ENCODE measurements at places on chromosomes 2 and 18.

DNA sequence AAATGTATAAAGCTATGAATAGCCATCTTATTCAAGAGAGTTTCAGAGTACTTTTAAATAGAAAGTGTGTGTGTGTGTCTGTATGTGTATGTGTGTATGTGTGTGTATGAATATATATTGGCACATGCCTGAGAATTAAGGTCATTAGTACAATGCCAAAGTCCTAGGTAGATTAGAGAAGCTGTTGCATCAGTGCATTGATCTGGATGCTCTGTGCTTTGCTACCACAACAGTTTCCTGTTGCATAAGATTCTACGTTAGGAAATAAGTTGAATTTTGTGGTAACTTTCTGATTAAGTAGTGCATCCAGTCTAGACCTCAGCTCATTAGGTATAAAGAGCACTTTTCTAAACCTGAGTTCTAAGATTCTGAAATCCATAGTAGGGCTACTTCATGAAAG is 1102.8 kb upstream of the KLHL29 start:
- H3K36me3 ChIP-seq = no peaks in the 10 kb centered on the region
- no peak overlapping the region for H3K4me3 ChIP-seq
- no peak overlapping the region for H3K27ac ChIP-seq
- H3K4me1 ChIP-seq = no peaks in the 10 kb centered on the region

DNA sequence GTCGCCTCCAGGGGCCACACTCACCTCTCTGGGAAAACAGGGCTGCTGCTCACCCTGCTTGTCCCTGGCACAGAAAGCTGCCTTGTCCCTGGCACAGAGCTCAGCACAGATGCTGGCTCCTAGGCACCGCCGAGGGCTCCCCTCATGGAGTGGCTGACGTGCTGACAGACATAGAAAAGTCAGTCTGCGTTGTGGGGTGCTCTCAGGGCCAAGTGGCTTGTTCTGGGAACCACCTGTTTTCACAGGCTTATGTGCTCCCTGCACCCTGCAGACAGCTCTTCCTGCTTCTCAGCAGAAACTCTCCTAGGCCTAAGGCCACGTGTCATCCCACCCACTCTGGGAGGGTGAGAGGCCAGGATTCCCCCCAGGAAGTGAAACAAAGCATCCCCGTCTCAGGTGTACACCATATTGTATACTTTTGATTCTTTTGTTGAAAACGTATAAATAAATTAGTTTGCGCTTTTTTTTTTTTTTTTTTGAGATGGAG is 84.7 kb upstream of the TMEM200C start:
- H3K27me3 ChIP-seq = no peaks in the 10 kb centered on the region
- H3K36me3 ChIP-seq = no peaks in the 10 kb centered on the region
- DNase-seq = no peak
- no peak overlapping the region for H3K4me3 ChIP-seq

DNA sequence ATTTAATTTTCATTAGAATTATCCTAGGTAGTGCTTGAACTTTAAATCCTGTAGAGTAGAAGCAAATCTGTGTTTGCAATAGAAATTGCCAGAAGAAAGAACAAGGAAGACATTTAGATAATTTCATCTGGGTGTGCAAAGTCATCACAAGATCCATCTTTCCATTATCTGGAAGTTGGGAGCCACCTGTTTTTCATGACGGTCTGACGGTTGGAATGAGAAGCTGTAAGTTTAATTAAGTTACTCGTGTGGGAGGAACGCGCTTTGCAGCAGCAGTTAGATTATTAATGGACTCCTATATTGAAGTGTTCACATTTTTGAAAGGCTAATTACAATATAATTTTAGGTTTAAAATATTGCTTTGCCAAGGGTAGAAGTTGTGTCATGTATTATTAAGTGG is 69.9 kb upstream of the PARD3B start:
- no peaks in the 10 kb centered on the region for H3K4me1 ChIP-seq
- H3K4me3 ChIP-seq = no peak overlapping the region
- no peak for DNase-seq
- H3K27me3 ChIP-seq = no peaks in the 10 kb centered on the region

GRCh38 chr2:64750001-64750816 is 96.5 kb upstream of the SERTAD2 start:
- H3K27me3 ChIP-seq = no peaks in the 10 kb centered on the region
- H3K4me1 ChIP-seq = peaks cover 38% of the 10 kb centered on the region
- DNase-seq = peak; percentile 68
- H3K27ac ChIP-seq = peak overlapping the region; percentile 80
- no peaks in the 10 kb centered on the region for H3K36me3 ChIP-seq

- peaks cover 9% of the 10 kb centered on the region for H3K27me3 ChIP-seq
- no peaks in the 10 kb centered on the region for H3K4me1 ChIP-seq
- no peaks in the 10 kb centered on the region for H3K36me3 ChIP-seq
- no peak for DNase-seq
Observed at GRCh38 chr2:71457123-71457915, 4.0 kb downstream of the DYSF start.

DNA sequence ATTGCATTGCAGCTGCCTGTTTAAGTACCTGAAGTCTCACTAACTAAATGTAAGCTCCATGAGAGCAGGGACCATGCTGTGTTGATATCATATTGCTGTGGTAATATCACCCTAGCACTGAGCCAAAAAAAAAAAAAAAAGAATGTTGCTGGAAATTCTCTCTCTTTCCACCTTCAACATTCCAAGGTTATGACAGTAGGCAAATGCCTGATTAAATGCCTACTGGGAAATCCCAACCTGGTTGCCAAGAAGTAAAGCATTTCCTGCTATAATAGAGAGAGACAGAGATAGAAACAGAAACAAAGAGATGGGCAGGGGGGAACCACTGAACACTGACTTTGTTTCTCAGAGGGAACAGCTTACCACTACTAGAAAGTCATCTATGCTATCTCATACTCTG is 1604.2 kb downstream of the LRP1B start:
- no peak overlapping the region for H3K27ac ChIP-seq
- H3K4me1 ChIP-seq = no peaks in the 10 kb centered on the region
- no peak for DNase-seq
- H3K36me3 ChIP-seq = no peaks in the 10 kb centered on the region
- no peaks in the 10 kb centered on the region for H3K27me3 ChIP-seq

- no peak for DNase-seq
- H3K36me3 ChIP-seq = peaks cover 6% of the 10 kb centered on the region
- peaks cover 16% of the 10 kb centered on the region for H3K4me1 ChIP-seq
- no peaks in the 10 kb centered on the region for H3K27me3 ChIP-seq
Observed at GRCh38 chr2:69779258-69780001, 37.5 kb downstream of the ANXA4 start.

GRCh38 chr2:88927128-88927527 is 235.7 kb downstream of the RPIA start:
- no peaks in the 10 kb centered on the region for H3K4me1 ChIP-seq
- no peaks in the 10 kb centered on the region for H3K27me3 ChIP-seq
- H3K4me3 ChIP-seq = no peak overlapping the region
- no peak overlapping the region for H3K27ac ChIP-seq
- no peaks in the 10 kb centered on the region for H3K36me3 ChIP-seq
- DNase-seq = no peak

GRCh38 chr2:3341336-3341735 is 36.3 kb downstream of the EIPR1 start:
- H3K27me3 ChIP-seq = no peaks in the 10 kb centered on the region
- DNase-seq = no peak
- peaks cover 18% of the 10 kb centered on the region for H3K36me3 ChIP-seq
- no peaks in the 10 kb centered on the region for H3K4me1 ChIP-seq

- H3K4me1 ChIP-seq = no peaks in the 10 kb centered on the region
- H3K36me3 ChIP-seq = no peaks in the 10 kb centered on the region
- H3K27me3 ChIP-seq = no peaks in the 10 kb centered on the region
- no peak overlapping the region for H3K4me3 ChIP-seq
Observed at GRCh38 chr2:231425291-231425810, 29.8 kb downstream of the B3GNT7 start.

DNA sequence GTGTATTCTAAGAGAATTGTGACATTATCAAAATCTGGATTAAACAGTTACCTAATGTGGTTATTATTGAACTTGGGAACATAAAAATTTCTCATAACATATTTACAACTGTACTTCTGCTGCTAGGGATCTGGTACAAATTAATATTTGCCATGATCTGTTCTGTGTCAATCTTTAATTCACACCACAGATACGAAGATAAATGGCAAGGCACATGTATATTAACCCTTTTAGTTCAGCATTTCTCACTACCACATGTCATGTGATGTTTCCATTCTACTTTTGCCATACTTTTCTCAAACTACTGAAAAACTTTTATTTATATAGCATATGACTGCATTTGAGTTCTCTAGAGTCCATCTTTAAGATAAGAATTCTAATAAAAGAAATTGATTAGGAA is 295.3 kb upstream of the DDX18 start:
- no peaks in the 10 kb centered on the region for H3K27me3 ChIP-seq
- no peaks in the 10 kb centered on the region for H3K36me3 ChIP-seq
- H3K4me3 ChIP-seq = no peak overlapping the region
- no peak overlapping the region for H3K27ac ChIP-seq
- H3K4me1 ChIP-seq = no peaks in the 10 kb centered on the region
- DNase-seq = no peak

- no peaks in the 10 kb centered on the region for H3K4me1 ChIP-seq
- H3K36me3 ChIP-seq = no peaks in the 10 kb centered on the region
- no peak overlapping the region for H3K27ac ChIP-seq
Observed at GRCh38 chr2:75870651-75871137, 160.0 kb upstream of the GCFC2 start.

- H3K4me1 ChIP-seq = peaks cover 35% of the 10 kb centered on the region
- H3K36me3 ChIP-seq = no peaks in the 10 kb centered on the region
- no peaks in the 10 kb centered on the region for H3K27me3 ChIP-seq
- H3K27ac ChIP-seq = peak overlapping the region; percentile 69
- peak overlapping the region; percentile 31 for H3K4me3 ChIP-seq
- DNase-seq = peak; percentile 87
Observed at GRCh38 chr2:177348118-177348654, 44.4 kb upstream of the AGPS start.

- no peaks in the 10 kb centered on the region for H3K36me3 ChIP-seq
- H3K27ac ChIP-seq = no peak overlapping the region
- no peaks in the 10 kb centered on the region for H3K27me3 ChIP-seq
- no peak overlapping the region for H3K4me3 ChIP-seq
- H3K4me1 ChIP-seq = peaks cover 4% of the 10 kb centered on the region
- DNase-seq = no peak
Observed at GRCh38 chr2:144886862-144887261, 366.9 kb upstream of the ZEB2 start.

GRCh38 chr2:202007983-202008354 is 25.7 kb upstream of the FZD7 start:
- H3K36me3 ChIP-seq = no peaks in the 10 kb centered on the region
- H3K4me3 ChIP-seq = no peak overlapping the region
- H3K27ac ChIP-seq = no peak overlapping the region
- no peaks in the 10 kb centered on the region for H3K4me1 ChIP-seq
- no peaks in the 10 kb centered on the region for H3K27me3 ChIP-seq

- peaks cover 15% of the 10 kb centered on the region for H3K36me3 ChIP-seq
- H3K4me1 ChIP-seq = no peaks in the 10 kb centered on the region
- no peaks in the 10 kb centered on the region for H3K27me3 ChIP-seq
- H3K27ac ChIP-seq = peak overlapping the region; percentile 4
Observed at GRCh38 chr2:121766624-121767023, 11.2 kb downstream of the TSN start.

DNA sequence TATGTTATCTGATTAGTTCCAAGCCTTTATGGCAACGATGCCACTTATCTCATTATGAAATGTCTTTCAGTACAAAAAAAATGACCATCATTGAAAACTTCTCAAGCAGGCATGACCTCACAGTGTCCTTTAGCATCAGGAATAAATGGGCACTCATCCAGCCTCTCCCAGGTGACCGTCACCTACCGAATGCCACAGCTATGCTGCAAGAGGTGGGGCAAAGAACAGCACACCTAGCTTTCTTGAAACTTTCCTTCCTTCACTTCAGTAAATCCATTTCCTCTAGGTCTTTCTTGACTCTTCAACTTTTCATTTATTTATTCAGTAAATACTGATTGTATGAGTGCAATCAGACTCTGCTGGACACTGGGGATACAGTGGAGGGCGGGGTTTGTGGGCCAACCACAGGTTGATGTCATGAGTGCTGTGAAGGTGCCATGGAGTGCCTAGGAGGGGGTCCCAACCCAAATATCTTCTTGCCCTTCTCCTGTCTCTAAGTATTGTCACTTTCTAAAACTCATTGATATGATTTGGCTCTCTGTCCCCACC is 54.3 kb upstream of the HK2 start:
- peaks cover 8% of the 10 kb centered on the region for H3K4me1 ChIP-seq
- no peaks in the 10 kb centered on the region for H3K27me3 ChIP-seq
- no peak overlapping the region for H3K4me3 ChIP-seq
- DNase-seq = no peak

GRCh38 chr2:149826471-149827125 is 239.0 kb upstream of the MMADHC start:
- no peak overlapping the region for H3K4me3 ChIP-seq
- no peaks in the 10 kb centered on the region for H3K27me3 ChIP-seq
- H3K36me3 ChIP-seq = no peaks in the 10 kb centered on the region
- DNase-seq = no peak
- no peaks in the 10 kb centered on the region for H3K4me1 ChIP-seq

- no peak overlapping the region for H3K27ac ChIP-seq
- H3K4me1 ChIP-seq = no peaks in the 10 kb centered on the region
- no peak overlapping the region for H3K4me3 ChIP-seq
- DNase-seq = no peak
Observed at GRCh38 chr18:27175914-27176313, 9.2 kb downstream of the CHST9 start.

- no peak overlapping the region for H3K4me3 ChIP-seq
- no peak overlapping the region for H3K27ac ChIP-seq
- no peaks in the 10 kb centered on the region for H3K36me3 ChIP-seq
- peaks cover 45% of the 10 kb centered on the region for H3K27me3 ChIP-seq
- H3K4me1 ChIP-seq = no peaks in the 10 kb centered on the region
- DNase-seq = peak; percentile 10
Observed at GRCh38 chr18:57432751-57433400, 2.3 kb upstream of the ONECUT2 start.

GRCh38 chr18:13464432-13465123 is 246.0 kb downstream of the LDLRAD4 start:
- H3K36me3 ChIP-seq = no peaks in the 10 kb centered on the region
- H3K27ac ChIP-seq = peak overlapping the region; percentile 80
- peak; percentile 85 for DNase-seq
- peak overlapping the region; percentile 52 for H3K4me3 ChIP-seq

DNA sequence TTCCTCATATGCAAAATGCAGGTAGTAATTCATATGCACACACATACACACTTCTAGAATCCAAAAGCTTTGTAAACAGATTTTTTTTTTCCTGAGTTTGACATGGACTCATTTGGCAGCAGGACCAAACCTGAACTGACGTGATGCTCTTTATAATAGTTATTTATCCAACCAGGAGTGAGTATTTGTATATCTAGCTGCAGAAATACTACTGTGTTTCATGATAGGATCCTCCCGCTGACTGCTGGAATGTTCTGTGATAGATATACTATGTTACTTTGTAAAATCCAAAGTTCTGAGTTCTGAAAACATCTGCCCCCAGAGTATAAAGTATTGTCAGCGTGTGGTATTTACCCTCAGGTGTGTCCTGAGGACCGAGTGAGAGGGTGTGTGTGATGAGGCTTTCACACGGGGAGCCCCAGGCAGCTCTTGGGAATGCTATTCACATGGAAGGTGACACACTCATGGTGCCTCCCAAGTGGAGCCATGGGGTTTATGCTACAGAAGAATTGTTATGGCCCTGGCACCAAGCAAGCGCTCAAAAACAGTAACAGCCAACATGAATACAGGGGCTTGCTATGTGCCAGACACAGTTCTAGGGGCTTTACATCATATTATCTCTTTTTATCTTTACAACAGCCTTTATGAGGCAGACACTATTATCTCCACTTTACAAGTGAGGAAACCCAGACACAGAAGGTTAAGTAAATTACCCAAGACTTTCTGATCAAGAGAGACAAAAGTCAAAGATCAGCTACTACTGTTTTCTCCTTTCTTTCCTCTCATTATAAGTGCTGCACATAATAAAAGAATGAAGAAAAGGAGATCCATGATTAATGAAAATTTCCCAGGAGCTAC is 16.7 kb upstream of the TXNDC2 start:
- no peaks in the 10 kb centered on the region for H3K36me3 ChIP-seq
- H3K27ac ChIP-seq = peak overlapping the region; percentile 63
- no peaks in the 10 kb centered on the region for H3K27me3 ChIP-seq
- no peak overlapping the region for H3K4me3 ChIP-seq
- H3K4me1 ChIP-seq = peaks cover 19% of the 10 kb centered on the region
